ENCODE measurements at places on chromosomes 5 and 9.

DNA sequence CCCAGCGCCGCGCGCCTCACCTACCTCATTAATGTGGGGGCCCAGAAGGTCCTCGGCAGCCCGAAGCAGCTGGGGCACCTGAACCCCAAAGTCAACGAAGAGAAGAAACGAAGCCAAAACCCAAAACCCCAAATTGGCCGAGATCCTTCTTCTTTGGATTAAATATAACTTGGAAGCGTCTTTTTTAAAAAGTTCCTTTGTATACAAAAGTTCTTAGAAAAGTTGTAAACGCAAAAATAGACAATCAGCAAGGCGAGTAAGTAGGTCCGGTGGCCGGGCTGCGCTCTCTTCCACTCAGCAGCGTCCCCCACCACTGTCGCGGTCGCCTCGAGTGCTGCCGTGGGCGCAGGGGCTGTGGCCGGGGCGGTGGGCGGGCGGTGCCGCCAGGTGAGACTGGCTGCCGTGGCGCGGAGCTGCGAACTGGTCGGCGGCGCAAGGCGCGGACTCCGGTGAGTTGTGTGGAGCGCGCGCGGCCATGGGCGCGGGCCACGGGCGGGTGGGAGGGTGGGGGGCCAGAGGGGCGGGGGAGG is 360 bp downstream of the KLF4 start:
- no peak for DNase-seq

DNA sequence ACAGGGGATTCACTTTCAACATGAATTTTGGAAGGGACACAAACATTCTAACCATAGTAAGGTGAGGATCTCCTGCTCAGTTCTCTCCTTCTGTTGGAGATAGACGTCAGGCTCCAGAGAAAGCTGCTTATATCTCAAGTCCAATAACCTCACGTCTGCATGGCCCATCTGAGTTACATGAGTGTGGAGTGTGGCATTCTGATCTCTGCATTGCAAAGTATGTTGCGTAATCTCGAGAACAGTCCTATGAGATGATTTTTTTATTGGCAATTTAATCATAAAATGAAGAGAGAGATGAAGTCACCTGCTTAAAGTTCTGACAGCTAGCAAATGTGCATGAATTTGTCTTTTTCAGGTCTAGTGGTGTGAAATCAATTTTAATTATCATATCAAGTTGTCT is 118.8 kb downstream of the SLC12A2 start:
- no peak for DNase-seq

DNA sequence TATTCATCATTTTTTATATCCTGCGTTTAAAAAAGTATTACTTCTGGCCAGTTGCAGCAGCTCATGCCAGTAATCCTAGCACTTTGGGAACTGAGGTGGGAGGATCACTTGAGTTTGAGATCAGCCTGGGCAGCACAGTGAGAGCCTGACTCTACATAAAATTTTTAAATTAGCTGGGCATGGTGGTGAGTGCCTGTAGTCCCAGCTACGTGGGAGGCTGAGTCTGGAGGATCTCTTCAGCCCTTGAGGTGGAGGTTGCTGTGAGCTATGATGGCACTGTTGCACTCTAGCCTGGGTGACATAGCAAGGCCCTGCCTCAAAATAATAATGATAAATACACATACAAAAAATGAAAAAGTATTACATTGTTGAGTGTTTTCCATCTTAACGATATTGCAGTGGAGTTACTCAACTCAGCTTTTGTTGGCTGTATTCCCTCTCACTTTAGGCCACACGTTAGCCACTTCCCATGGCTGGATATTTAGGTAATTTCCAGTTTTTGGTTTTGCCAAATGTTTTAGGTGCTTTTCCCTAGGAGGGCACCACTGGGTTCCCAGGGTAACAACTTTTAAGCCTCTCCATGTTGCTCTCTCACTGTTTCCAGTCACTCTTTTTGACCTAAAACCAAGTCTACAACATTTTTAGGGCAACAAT is 20.6 kb downstream of the SHB start:
- no peak for DNase-seq

DNA sequence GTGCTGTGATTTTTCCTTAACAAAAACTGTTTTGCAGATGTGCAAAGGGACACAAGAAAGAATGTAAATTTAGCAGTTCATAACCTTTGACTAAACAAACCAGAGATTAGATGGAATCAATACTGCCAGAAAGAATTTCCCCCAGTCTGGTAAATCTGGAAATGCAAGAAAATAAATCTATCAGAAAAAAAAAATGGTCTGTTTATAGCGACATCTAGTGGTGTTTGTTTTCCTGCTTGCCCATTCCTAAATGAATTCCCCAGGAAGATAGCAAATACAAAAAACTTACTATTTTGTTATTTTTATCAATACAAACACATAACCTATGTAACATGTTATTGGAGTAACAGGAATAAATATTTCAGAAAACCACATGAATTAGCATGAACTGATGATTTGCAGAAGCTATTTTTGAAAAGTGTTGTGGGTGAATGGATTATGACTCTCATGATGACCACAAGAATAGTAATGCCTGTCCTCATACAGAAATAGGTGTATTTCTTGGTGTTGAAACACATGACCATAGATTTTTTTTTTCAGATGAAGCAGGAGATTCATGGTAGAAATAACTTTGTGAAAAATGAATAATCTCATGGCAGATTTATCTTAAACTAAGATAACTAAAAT is 1703.8 kb downstream of the MAT2B start:
- DNase-seq: peak; percentile 30

GRCh38 chr5:147821766-147822165 is 9.7 kb downstream of the SPINK1 start:
- no peak for DNase-seq

DNA sequence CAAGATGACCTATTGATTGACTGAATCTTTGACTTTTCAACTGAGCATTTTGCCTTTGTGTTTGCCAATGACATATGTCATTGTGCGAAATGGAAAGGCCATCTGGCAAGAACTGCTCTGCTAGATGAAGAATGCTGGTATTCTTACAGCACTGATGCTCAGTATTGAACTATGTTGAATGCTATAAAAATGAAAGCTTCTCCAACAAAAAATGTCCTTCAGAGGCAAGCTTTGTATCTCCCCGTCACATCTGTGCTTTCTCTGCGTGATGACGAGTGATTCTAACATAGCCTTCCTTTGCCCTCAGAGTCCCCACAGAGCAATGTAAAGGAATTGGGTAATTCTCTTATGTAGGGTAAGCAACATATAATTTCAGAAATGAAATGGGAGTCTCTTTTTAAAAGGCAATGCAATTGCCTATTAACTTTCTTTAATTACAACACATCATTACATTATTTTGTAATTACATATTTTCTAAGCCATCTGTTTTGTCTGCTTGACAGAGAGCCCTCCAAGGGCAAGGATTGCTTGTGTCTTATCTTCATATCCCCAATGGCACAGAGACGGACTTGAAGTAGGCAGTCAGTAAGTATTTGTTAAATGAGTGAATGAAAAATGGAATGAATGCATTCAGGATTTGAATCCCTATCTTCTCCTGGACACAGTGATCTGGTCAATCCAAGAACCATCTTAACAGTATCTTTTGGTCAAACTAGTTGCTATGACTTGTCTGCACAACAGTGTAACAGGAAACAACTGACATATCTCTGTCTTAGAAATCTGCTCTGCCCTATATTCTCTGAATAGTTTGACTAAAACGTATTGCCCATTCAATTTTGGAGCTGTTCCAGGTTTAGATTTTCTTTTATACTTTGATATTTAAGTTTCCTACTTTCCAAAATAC is 46.1 kb downstream of the ENC1 start:
- DNase-seq: no peak

GRCh38 chr5:41338136-41338675 is 124.9 kb upstream of the C6 start:
- no peak for DNase-seq

DNA sequence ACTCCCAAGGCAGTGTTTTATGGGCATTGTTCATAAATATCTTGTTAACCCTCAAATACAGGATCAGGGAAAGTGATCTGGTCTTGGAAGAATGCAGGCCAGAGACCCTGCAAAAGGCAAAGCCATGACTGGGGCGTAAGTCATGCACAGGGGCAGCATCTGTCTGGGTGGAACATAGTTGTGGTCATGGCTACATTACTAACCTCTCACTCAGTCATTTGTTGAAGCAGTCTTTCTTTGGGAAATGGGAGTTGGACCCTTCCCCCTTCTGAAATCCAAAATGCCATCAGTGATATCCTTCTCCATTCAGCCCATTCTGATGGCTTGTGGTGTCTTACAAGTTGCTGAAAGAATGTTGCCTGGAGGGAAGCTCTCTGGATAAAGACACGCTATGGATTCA is 68.1 kb downstream of the GDNF start:
- peak; percentile 99 for DNase-seq

DNA sequence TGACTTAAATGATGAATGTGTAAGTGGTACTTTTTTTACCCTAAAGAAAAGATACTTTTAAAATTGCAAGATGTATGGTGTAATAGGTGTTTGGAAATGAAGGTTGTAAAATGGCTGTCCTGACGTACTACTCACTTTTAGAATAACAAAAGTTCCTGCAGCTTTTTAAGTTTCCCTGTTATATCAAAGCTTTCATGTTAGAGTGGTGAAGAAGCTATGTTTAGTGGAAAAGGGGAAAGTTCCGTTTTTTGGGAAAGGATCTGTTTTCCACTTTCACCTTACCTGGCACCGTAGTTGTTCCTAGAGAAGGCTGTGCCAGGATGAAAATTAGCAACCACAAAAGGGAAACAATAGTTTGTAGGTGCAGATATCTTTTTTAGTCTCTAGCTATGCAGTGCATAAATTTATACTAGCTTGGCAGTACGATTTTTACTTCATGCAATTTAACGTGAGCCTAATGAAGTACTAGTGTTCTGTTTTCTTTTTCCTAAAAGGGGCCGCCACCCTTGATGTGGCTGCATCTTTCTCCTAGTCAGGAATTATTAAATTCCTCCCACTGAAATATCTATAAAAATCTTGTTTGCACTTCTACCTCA is 1.3 kb downstream of the TNPO1 start:
- no peak for DNase-seq

- no peak for DNase-seq
These were observed 116.0 kb downstream of the PSD2 start for GRCh38 chr5:139911425-139912120.

DNA sequence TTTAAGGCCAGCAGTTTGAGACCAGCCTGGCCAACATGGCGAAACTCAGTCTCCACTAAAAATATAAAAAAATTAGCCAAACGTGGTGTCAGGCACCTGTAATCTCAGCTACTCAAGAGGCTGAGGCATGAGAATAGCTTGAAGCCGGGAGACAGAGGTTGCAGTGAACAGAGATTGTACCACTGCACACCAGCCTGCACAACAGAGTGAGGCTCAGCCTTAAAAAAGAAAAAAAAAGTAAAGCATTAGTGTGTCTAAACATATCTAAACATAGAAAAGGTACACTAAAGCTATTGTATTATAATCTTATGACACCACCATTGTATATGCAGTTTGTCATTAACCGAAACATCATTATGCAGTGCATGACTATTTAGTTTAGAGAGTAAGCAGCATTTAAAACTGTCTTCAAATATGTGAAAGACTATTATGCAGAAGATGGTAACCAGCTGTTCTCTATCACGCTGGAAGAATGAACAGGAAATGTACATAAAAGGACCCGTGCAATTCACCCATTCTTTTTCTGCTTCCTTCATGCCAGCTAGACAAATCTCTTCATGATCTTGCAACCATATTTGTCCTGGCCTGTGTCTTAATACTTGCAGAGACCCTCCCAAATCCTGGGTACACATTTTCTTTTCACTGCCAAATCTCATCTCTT is 58.6 kb downstream of the ITGA1 start:
- DNase-seq: no peak

- DNase-seq: no peak
These were observed 143.4 kb downstream of the PALM2AKAP2 start for GRCh38 chr9:109923471-109923760.

- peak; percentile 61 for DNase-seq
These were observed 69.8 kb downstream of the ICE1 start for GRCh38 chr5:5492087-5492933.

DNA sequence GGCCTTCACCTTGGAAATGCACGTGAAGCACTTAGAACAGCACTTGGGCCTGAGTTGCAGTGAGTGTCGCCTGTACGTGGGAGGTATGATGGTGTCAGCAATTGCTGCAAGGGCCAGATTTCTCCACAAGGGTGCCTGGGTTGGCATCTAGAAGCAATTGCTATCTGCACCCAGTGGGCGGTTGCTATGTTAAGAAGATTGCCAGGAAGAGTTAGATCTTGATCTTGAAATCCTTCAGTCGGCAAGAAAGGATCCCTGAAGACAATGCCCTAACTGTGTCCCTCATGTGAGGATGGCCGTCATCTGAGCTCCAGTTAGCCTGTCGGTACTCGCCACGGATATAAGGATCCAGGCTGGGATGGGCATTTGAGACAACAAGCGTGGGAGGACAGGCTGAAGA is 62.9 kb downstream of the MAMDC2 start:
- DNase-seq: no peak
